Left forelimb (tissue), 1 donor: ENCODE measurements at places on chromosomes 1 and 21.

- peak; percentile 78 for DNase-seq
Observed at GRCh38 chr21:36419996-36420395, 34.8 kb downstream of the CHAF1B start.

- no peak for DNase-seq
Observed at GRCh38 chr1:11245904-11246719, 16.2 kb downstream of the MTOR start.

DNA sequence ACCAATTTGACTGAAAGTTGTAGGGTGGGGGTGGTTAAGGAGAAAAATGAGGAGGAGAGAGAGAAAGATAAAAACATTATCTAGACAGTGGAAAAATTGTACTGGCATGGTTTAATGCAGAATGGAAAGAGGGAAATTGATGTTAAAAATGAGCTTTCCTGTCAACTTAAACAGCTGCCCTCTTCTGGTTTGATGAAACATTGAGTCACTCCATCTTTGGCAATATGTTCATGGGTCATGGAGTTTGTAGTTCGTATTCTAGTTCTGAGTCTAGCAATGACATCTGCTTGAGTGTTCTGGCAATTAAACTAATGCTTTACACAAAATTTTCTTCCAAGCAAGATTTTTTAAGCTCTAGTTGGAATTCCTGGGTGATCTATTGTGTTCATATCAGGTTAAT, 9.6 kb downstream of the ZNF648 start:
- DNase-seq = no peak

DNA sequence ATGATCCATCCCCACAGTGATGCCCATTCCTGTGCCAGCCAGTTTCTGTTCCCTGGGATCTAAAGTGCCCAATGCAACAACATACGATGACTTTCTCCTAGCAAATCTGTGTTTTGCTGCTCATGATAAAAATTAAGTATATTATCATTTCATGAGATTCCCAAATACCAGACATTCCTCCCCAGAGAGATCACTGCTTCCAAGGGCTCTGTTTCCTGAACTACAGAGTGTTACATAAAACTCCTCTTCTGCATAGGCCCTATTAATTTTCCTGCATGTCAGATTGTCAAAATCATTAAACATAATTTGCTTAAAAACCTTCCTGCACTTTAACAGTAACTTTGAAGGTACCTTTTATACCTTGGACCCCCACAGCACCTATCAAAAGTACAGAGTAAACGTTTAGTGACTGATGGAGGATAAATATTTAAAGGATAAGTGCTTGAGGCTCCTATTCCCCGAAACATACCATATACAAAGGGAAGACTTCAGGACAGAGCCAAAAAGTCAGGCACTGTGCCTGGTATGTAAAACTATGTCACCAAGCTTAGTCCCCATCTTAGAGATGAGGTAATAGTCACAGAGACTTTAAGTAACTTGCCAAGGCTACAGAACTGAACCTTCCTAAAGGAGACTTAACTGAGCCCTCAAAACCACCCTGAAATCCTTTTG, 50.2 kb downstream of the SLC25A24 start:
- DNase-seq = no peak

- DNase-seq = no peak
Observed at GRCh38 chr1:147539122-147539575, 2.2 kb upstream of the BCL9 start.

GRCh38 chr1:170678027-170678600, 14.2 kb downstream of the PRRX1 start:
- DNase-seq = no peak

- no peak for DNase-seq
Observed at GRCh38 chr1:56645677-56646305, 677 bp downstream of the PRKAA2 start.

DNA sequence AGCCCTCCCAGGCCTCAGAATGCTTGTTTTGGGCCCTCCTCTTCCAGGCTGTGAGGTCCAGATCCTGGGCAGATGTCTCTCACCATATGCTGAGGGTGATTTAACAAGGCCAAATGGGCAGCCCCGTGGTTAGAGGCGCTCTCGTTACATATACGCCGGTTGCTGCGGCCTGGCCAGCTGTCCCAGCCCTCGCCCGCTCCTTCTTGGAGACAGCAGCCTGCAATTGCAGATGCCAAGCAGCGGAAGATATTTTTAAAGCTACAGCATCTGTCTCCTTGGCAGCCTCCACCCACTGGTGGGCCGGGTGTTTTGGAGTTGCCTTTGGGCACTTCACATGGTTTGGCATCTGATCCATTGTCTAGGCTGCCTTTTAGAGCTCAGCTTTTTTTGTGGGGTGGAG, 178.8 kb upstream of the NFIA start:
- DNase-seq = peak; percentile 85

DNA sequence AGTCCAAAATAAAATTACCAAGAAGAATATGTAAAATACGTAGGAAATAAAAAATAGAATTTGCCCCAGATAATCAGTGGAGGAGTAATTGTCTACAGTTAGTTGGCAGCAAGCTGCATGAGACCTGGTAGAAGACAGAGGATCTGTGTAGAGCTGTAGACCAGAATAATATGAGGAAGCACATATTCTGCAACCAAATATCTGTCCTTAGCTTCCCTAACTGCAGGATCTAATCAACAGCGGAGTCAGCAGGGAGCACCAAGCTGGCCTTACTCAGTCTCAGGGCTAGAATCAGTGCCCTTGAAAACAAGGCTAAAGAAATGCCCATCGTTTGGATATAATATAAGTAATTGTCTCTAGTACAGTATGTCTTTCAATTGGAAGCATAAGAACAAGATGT, 6.1 kb upstream of the GCSAML start:
- DNase-seq = no peak

DNA sequence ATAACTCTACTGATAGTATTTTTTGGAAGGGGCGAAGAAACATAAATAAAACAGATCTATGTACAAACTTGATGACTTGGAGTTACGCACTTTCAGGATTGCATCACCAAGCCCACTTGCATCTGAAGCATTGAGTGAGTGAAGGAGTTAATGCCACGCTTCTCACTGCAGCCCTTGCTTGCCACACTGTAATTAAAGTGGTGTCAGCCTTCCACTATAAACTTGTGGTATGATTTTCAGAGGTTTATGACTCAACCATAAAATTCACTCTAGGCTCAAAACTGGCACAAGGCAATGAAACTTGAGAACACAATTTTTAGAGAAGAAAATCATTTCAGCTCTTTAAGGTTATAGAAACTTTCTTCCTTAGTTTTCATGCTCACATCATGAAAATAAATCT, 93.9 kb upstream of the PRMT6 start:
- DNase-seq = no peak

GRCh38 chr1:194342484-194343262, 1156.3 kb upstream of the B3GALT2 start:
- DNase-seq = no peak

DNA sequence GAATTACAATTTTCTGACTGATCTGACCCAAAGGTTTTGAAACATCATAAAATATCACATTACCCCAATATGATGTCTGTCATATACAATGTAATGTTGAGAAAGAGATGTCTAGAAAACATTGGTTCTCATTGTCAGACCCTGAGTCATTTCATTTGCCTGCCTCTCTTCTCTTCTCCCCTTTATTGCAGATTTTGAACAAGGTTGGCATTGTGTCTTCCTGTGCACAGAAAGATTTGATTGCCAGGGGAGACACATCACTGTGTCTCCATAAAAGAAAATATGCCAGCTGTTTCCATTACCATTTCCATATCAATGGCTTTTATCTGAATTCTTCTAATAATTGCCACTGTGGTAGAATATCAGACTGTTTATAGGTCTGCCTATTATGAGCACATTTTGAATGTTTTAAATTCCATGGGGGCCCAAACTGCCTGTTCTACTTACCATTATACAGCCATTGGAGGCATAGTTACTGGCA, 65.6 kb downstream of the IFI44 start:
- DNase-seq = no peak

DNA sequence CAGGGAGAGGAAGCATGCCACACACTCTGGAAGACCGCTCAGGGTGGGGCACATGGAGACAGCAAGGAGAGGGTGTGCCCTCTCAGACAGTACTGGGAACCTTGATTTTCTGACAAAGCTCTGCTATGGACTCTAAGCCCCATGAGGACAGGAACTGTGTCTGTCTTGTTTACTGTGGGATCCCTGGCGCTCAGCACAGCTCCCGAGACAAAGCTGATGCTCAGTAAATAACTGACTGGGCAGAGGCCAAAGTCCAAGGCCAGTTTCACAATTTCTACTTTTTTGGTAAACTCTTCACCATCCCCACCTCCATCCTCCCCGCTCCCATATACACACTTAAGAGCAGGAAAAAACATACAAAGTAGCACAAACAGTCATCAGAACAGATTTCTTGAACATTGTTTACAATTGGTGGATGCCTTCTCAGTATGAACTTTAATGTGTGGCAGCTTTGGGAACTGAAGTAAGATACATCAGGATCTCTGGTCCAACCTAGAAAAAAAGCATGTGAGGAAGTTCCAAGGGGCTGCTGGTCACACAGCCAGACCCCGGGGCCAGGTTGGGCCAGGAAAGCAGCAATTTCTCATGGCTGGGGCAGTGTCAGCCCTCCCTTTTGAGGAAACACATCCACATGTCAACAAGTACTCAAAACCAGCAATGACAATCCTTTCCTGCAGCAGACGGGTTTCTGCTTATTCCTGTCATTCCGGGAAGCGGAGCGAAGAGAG, 5.6 kb upstream of the AHCYL1 start:
- DNase-seq = no peak

DNA sequence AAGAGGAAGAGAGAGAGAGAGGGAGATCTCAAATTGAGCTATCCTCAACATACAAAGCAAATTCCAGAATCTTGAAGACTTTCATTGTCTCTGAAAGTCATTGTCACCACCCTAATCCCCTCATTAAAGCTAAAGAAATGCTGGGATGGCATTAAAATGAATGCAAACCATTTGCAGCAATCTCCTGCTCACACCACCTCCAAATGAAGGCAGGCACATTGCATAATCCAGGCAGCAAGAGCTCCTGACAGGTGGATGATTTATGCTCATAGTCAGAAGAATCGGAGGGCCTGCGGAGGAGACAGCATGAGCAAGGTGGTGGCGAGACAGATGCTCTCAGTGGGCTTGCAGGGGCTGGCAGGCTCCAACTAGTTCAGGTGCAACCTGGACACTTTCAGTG, 90.2 kb downstream of the ESRRG start:
- no peak for DNase-seq

- no peak for DNase-seq
Observed at GRCh38 chr1:31111290-31111951, 45.9 kb upstream of the PUM1 start.

GRCh38 chr1:200438911-200439310, 29.1 kb upstream of the ZNF281 start:
- no peak for DNase-seq

DNA sequence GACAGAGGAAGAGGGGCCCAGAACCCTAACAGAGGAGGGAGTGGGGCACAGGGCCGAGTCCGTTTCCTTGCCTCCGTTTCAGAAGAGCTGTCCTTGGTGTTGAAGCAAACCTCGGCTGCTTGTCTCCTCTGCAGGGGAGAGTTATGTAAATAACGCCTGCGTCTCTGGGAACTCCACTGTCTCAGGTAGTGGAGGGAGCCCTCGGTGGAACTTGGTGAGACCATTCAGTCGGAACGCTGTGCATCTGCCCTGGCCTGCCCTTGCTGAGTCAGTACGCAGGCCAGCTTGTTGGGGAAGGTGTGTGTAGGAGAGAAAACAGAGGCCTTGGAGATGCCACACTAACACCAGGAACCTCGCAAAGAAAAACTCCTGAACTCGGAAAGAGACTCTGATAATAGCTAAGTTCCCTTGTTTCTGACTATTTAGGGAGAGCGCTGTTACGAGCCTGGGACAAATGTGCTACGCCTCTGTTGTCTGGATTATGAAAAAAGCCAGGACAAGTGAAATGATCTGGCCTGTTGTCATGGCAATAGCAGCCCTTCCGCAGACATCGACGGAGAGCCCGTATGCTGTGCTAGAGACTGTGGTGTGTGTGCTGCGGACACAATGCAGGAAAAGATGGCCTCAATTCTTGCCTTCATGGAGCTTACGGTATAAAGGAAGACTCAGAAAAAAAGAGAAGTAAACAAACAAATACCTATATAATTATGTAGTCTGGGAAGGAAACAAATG, 94.6 kb upstream of the AKT3 start:
- no peak for DNase-seq

DNA sequence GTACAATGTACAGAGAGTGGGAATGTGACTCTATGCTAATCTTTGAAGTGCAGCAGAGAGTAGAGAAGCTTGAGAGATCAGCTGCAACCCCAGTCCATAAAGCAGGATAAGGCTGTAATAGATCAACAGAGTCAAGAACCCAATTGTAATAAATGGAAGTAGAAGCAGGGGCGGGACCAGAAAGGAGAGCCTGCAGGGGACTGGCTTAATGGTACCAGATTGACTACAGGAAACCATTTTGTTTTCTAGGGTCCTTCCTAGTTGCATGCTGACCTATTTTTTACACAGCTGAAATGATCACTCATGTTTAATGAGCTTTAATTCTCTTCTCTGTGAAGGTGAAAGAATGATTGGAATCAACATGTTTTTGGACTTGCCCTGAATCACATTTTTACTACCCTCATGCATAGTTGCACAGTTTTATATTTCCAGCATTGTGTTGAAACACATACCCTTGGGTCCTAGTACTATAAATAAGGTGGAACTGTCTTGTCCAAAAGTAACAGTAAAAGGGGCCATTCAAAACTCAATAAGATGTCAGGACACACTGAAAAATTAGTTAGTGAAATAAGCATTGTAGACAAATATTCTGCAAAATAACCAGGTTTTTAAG, 69.8 kb downstream of the GPR88 start:
- no peak for DNase-seq

GRCh38 chr1:147627435-147628110, 42.8 kb downstream of the ACP6 start:
- DNase-seq = no peak

- DNase-seq = no peak
Observed at GRCh38 chr1:110196917-110197765, 13.0 kb upstream of the KCNC4 start.

GRCh38 chr1:100348549-100349144, 3.7 kb upstream of the CDC14A start:
- no peak for DNase-seq

- DNase-seq = no peak
Observed at GRCh38 chr1:170203693-170204092, 57.9 kb downstream of the NTMT2 start.

DNA sequence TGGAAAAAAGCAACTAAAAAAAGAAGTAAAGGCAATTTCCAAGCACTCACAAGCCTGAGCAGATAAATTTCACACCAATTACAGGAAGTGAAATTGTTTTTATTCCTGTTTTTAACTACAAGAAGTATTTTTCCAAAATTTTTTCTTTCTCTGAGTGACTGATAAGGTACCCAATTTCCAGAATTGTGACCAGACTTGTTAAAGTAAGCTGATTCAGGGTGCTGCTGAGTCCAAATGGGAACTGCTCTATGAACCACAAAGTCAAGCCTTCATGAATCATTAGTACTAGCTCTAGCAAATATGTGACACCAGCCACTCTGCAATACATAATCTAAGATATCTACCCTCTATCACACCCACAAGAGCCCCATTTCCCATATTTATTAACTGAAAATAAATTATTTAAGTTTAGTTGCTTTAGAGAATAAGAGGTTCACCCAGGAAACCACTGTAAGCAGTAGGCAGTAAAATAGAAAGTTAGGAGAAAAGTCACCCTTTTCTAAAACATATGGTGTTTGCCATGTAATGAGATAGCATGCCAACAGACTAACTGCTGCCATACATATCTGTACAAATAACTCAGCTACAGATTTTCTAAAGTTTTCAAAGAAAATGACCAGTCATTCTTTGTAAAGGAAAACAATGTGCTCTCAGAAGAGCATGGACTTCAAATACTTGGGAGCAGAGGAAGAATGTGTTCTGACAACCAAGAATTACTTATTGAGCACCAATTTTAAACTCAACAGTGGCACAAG, 43.1 kb upstream of the TNFSF18 start:
- no peak for DNase-seq
